CD8-positive, alpha-beta memory T cell (primary cell): ENCODE measurements at places on chromosomes 1 and 21. TPM values are rescaled to one million over a fixed set of nuclear protein-coding genes. Genes with fewer than 3 reads are reported as not detected.

- no peaks in the 10 kb centered on the region for H3K36me3 ChIP-seq
- no peaks in the 10 kb centered on the region for H3K4me1 ChIP-seq
- no peak overlapping the region for H3K27ac ChIP-seq
- H3K4me3 ChIP-seq = no peak overlapping the region
- no peaks in the 10 kb centered on the region for H3K27me3 ChIP-seq
- no peak for DNase-seq
Measured at GRCh38 chr1:187018291-187018690, 189.5 kb downstream of the PLA2G4A start.

DNA sequence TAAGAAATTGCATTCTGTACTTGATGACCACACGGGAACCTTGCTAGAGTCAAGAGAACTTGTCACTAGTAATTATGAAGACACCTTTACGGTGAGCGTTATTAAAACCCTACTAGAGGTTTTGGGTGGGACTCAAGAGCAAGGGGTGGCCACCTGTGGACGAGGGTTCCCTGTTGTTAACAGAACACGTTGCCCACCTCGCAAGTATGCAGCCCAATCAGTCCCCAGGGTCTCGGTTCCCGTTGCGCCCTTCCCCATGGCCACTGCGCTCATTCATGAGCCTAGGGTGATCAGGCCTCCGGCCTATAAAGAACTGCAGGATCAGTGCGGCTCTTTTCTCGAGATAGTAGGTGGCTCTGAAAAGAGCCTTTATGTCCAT, 30.2 kb upstream of the RNF187 start:
- peaks cover 34% of the 10 kb centered on the region for H3K4me1 ChIP-seq
- peak overlapping the region; percentile 95 for H3K27ac ChIP-seq

KIF1B gene
- total RNA-seq = 17.5 TPM

- H3K27me3 ChIP-seq = no peaks in the 10 kb centered on the region
- no peaks in the 10 kb centered on the region for H3K36me3 ChIP-seq
- H3K27ac ChIP-seq = no peak overlapping the region
- no peak overlapping the region for H3K4me3 ChIP-seq
- no peak for DNase-seq
Measured at GRCh38 chr1:89598450-89599331, 34.2 kb upstream of the LRRC8C start.

GRCh38 chr1:115377411-115377810, 39.4 kb upstream of the NGF start:
- no peak for DNase-seq
- no peak overlapping the region for H3K4me3 ChIP-seq
- H3K36me3 ChIP-seq = no peaks in the 10 kb centered on the region
- no peaks in the 10 kb centered on the region for H3K27me3 ChIP-seq

TMEM54 gene
- total RNA-seq = 2.5 TPM

DNA sequence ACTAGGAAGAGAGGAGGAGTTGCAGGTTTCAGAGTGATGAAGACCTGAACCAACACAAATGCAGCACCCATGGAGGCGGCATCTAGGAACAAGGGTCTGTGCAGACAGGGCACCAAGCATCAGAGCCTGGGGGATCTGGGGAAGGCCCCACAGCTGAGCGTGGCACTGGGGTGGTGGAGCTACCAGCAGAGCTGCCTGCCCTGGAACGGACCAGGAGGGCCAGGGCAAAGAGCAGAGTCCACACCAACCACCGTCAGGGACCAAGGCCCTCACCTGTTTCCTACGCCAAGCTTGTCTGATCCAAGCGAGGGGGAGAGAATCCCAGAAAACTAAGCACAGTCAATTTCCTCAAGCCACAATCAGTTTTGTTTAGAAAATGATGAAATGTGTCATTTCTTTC, 79.0 kb upstream of the SYT6 start:
- H3K4me1 ChIP-seq = no peaks in the 10 kb centered on the region
- DNase-seq = no peak
- H3K27me3 ChIP-seq = no peaks in the 10 kb centered on the region
- H3K27ac ChIP-seq = no peak overlapping the region
- no peak overlapping the region for H3K4me3 ChIP-seq

MANEAL gene
- 9.0 TPM for total RNA-seq

DNA sequence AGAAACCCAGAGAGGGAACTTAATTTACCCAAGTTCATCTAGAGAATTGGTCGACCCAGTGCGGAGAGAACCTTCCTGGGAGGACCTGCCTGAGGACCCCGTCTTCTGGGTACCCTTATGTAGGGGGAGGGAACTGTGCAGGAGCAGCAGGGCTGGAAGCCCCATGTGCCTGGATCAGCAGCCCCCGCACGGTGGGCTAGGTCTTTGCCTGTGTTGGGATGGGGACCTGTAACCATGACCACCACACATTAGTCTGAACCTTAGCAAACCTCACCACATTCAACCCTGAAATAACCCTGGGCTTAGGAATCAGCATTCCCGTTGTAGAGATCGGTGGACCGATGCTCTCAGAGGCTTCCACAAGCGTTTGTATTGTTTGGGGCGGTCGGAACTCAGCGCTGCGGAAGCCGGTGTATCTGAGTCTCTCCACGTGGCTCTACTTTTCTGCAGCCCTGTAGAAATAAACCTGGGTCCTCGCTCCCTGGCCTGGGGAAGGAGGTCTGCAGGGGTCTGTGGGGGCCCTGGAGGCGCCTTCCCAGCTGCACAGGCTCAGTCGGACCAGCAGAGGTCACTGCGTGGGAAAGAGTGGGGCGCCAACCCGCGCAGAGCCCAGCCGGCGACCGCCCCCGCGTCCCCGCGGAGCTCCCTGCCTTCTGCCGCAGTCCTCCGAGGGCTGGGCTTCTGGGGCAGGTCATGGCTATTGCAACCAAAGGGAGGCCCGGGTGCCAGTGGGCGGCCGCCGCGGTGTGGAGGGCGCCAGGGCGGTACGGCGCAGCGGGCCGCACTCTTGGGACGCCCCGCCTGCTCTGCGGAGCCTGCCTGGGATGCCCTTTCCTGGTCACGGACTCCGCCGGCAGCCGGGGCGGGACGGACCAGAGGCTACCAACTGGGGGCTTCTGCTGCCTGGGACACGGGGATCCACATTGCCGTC, 36.2 kb upstream of the KCNA10 start:
- no peaks in the 10 kb centered on the region for H3K36me3 ChIP-seq
- DNase-seq = peak; percentile 61

CLCNKB gene
- not detected for total RNA-seq

SH2D5 gene
- 0.24 TPM for total RNA-seq

- no peak overlapping the region for H3K27ac ChIP-seq
- H3K4me1 ChIP-seq = no peaks in the 10 kb centered on the region
Measured at GRCh38 chr1:244393604-244394176, 58.0 kb downstream of the ADSS2 start.

GRCh38 chr1:9044236-9044635, 18.0 kb upstream of the SLC2A7 start:
- no peaks in the 10 kb centered on the region for H3K4me1 ChIP-seq
- no peaks in the 10 kb centered on the region for H3K27me3 ChIP-seq
- H3K4me3 ChIP-seq = no peak overlapping the region
- no peak overlapping the region for H3K27ac ChIP-seq

DNA sequence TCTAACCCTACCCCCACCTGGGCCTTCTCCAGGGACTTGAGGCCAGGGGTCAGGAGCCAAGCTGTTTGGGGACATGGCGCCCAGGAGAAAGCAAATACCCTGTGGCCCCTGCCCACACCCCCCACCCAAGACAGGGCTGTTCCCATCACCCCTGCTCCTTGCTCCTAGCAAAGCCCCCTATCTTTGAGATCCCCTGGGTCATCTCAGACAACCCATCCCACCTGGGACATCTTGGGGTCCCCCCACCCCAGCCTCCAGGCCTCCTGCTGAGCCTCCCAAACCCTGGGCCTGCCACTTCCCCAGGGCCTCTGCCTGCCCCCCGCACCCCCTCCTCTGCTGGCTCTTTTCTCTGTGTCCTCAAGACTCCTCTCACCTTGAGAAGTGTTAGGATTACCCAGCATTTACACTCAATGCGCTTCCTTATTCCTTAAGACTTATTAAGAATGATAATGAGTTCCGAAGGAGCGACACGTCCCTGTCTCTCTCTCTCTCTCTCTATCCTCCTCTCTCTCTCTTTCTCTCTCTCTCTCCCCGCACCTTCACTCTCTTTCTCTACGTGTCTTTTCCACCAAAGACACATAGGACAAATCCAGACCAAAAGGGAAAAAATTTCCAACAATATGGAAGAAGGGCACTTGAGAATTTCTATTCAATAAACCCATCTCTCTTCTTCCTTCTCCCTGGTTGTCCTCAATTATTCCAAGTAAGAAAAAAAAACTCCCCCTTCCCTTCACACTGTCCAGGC, 7.2 kb downstream of the CASZ1 start:
- H3K4me3 ChIP-seq = no peak overlapping the region
- no peak for DNase-seq
- H3K36me3 ChIP-seq = no peaks in the 10 kb centered on the region
- H3K4me1 ChIP-seq = no peaks in the 10 kb centered on the region
- H3K27ac ChIP-seq = no peak overlapping the region

DNA sequence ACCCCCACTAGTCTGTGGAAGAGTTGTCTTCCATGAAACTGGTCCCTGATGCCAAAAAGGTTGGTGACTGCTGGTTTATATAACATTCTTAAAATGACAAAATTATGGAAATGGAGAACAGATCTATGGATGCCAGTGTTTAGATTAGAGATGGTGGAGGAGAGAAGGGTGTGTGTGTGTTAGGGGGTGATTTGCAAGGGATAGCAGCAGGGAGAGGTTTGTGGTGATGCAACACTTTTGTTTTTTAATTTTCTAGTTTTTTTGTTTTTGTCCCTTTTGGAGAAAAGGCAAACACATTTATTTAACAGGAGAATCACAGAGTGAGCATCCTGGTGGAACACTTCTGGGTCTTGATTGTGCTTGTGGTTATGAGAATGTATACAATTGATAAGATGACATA, 143.8 kb downstream of the RPS6KC1 start:
- H3K27ac ChIP-seq = no peak overlapping the region
- no peak overlapping the region for H3K4me3 ChIP-seq
- H3K4me1 ChIP-seq = no peaks in the 10 kb centered on the region
- no peaks in the 10 kb centered on the region for H3K27me3 ChIP-seq
- DNase-seq = no peak
- H3K36me3 ChIP-seq = no peaks in the 10 kb centered on the region

- no peak for DNase-seq
- H3K36me3 ChIP-seq = no peaks in the 10 kb centered on the region
- H3K4me1 ChIP-seq = no peaks in the 10 kb centered on the region
Measured at GRCh38 chr1:179767177-179767581, 24.1 kb downstream of the FAM163A start.

DNA sequence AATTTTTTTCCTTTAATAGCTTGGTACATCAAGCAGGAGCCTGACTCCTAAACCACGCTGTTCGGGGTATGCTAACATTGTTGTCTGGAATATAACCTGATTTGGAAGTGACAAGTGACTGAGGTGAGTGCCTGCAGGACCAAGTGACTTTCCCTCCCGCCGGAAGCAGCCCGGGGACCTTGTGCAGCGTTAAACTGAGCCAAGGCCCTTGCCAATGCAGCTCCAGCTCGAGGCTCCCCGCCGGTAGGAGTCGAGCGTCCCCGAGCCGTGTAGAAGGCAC, 716 bp upstream of the MTARC1 start:
- H3K4me1 ChIP-seq = no peaks in the 10 kb centered on the region
- no peaks in the 10 kb centered on the region for H3K27me3 ChIP-seq
- no peak overlapping the region for H3K4me3 ChIP-seq
- H3K27ac ChIP-seq = no peak overlapping the region
- no peaks in the 10 kb centered on the region for H3K36me3 ChIP-seq

LRRC38 gene
- total RNA-seq = not detected

- no peaks in the 10 kb centered on the region for H3K27me3 ChIP-seq
- H3K4me3 ChIP-seq = no peak overlapping the region
Measured at GRCh38 chr1:176391621-176392020, 71.4 kb upstream of the PAPPA2 start.

DNA sequence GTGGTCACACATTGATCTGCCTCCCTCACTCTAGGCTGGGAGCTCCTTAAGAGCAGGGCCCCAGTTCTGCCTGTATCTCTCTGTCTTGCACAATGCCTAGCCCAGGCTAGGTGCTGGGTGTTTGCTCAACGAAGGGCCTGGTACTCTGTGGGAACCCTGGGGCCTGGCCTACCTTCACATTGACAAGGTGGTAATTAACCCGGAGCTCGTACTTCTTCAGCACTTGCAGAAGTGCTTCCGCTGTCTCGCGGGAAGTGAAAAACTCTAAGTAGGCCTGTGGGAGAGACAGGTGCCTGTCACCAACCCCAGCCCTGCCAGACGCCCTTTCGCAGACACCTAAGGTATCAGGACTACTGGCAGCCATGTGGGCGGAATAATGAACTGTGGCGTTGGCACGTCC, 13.7 kb downstream of the MTHFR start:
- H3K4me1 ChIP-seq = peaks cover 2% of the 10 kb centered on the region
- no peak for DNase-seq
- peak overlapping the region; percentile 33 for H3K27ac ChIP-seq

DNA sequence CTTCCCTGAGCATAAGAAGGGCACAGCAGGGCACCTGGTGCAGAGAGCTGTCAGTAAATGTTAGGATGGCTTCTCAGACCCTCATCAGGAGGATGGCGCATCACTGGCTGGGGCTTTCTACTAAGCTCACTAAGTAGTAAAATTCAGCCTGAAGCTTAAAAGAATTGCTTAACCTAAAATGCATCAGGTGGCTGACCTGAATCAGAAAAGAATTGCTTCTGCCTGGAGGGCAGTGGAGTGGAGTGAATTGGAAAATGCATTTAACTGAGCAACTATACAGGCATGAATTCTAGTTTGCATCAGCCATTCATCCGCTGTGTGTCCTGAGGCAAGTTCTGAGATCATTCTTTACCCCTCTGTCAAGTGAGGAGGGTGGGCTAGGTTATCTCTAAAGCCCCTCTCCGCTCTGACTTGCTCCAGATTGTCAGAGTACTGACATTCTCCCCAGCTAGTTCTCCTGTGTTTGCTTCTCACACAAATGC, 142.0 kb upstream of the CD34 start:
- H3K4me1 ChIP-seq = no peaks in the 10 kb centered on the region
- H3K27ac ChIP-seq = no peak overlapping the region
- DNase-seq = no peak
- H3K4me3 ChIP-seq = no peak overlapping the region

DNA sequence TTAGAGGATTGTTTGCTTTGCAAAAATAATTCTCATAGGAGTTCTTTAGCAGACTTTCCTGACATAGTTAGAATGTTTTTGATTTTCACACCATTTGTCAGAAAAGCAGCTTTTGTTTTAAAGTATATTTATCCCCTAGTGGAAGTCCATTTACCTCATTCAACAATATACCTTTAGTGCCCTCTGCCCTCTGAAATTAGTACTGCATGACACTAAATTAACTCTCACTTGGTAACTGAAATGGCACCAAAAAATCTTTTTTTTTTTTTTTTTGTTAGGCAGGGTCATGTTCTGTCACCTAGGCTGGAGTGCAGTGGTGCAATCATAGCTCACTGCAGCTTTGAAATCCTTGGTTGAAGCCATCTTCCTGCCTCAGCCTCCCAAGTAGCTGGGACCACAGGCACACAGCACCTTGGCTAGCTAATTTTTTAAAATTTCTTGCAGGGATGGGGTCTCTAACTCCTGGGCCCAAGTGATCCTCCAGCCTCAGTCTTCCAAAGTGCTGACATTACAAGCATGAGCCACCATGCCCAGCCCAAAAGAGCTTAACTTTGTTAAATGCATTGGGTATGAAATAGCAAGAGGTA, 13.6 kb downstream of the LRRC42 start:
- no peak overlapping the region for H3K27ac ChIP-seq
- H3K4me3 ChIP-seq = no peak overlapping the region
- H3K27me3 ChIP-seq = no peaks in the 10 kb centered on the region
- DNase-seq = peak; percentile 37

- no peak overlapping the region for H3K4me3 ChIP-seq
- H3K27ac ChIP-seq = no peak overlapping the region
- H3K36me3 ChIP-seq = no peaks in the 10 kb centered on the region
- H3K4me1 ChIP-seq = no peaks in the 10 kb centered on the region
- no peak for DNase-seq
Measured at GRCh38 chr1:205922314-205922713, 20.9 kb downstream of the SLC26A9 start.

GRCh38 chr1:182715531-182715930, 31.1 kb upstream of the RGS8 start:
- H3K36me3 ChIP-seq = no peaks in the 10 kb centered on the region
- no peak overlapping the region for H3K4me3 ChIP-seq
- H3K4me1 ChIP-seq = peaks cover 8% of the 10 kb centered on the region
- no peak overlapping the region for H3K27ac ChIP-seq
- H3K27me3 ChIP-seq = no peaks in the 10 kb centered on the region
